Hippocampal formation (tissue), 2 donors: ENCODE measurements at places on chromosomes 5 and 9.

DNA sequence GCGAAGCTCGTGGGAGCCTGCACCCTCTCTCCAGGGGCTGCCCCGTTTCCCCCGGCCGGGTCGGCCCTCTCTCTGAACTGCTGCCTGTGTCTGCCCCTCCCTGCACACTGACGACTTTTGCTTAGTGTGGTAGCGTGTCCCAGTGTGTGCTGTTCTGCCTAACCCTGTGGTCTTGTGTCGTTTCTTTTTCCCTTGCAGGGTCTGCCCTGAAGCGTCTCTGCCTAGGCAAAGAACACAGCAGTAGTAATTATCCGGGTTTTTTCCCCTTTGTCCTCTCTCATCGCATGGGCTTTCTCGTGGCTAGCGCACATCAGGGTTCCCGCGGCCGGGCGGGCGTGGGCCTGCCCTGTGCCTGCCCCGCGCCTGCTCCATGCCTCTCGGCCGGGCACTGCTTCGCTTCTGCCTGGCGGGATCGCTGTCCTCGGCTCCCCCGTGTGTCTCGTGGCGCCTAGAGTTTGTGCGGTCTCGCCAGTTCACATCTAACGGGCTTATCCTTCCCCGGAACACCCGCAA, 122.7 kb downstream of the WNK2 start:
- DNase-seq, result no peak

GRCh38 chr5:107601076-107601475, 69.7 kb downstream of the EFNA5 start:
- no peak for DNase-seq

- no peak for DNase-seq
Measured at GRCh38 chr5:65699338-65699737, 22.6 kb downstream of the SGTB start.

GRCh38 chr9:137138058-137138721, 764 bp upstream of the GRIN1 start:
- DNase-seq, result no peak

DNA sequence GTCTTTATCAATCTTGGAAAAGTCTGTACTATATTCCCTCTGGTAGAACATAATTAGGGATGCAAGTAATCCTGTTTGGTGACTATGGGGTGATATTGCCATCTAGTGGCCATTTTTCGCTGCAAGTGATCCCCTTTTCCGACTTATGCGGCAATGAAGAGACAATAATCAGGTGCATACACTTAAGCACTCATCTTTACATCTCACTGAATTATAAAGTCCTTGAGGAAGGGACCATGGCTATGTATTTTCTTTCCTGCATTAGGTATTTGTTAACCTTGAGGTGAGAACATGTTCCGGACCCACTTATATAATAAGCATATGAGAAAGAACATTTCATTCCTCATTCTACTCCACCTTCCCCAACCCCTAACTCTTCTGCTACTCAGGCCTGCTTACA, 19.6 kb upstream of the LIX1 start:
- peak; percentile 41 for DNase-seq

- DNase-seq, result peak; percentile 27
Measured at GRCh38 chr9:14180093-14180959, 133.6 kb downstream of the NFIB start.
